ENCODE measurements at places on chromosomes 5 and 9.

GRCh38 chr9:6229619-6230018 lies 14.0 kb downstream of the IL33 start:
- no peak for DNase-seq

DNA sequence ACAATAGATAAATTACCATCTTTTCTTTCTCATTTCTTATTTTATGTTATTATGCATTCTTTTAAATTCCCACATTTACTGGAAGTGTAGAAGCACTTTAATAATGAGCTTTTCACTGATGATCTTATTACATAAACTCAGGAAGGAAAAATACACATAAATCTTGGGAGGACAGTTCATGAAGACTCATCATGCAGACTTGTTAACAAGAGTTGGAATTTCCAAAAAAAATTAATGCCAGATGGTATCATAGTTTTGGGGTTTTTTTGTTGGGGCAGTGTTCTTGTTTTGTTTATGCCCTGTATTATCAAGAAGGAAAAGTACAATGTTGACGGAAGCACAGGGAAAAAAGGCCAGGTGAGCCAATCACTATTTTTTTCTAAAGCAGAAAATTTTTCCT lies 35.1 kb downstream of the CEMIP2 start:
- DNase-seq = no peak

- DNase-seq = no peak
Measured at GRCh38 chr5:129082225-129083136, 12.1 kb upstream of the ISOC1 start.

DNA sequence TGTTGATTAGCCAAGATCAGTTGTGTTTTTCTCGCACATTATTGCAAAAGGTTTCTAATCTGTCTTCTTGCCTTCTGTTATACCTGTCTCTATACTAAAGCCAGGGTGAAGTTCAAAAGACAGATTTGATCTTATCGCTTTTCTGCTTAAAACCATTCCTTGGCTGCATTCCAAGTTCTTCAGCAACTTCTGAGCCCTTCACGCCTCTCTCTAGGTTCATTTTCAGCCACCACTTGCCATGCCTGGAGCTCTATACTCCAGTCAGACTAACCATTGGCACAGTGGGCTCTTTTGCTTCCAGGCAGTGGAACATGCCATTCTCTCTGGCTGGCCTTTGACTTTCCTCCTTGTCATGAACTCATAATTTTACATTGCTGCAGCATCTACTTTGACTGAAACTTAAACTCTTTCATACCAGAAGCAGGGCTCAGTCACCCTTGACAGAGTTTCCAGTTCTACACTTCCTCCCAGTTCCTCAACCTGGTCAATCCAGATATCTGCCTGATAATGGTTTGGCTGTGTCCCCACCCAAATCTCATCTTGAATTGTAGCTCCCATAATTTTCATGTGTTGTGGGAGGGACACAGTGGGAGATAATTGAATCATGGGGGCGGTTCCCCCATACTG lies 114.4 kb downstream of the SLC12A2 start:
- no peak for DNase-seq

- no peak for DNase-seq
Measured at GRCh38 chr9:132201139-132201538, 39.3 kb downstream of the NTNG2 start.

GRCh38 chr5:168772316-168772961 lies 193.3 kb upstream of the PANK3 start:
- DNase-seq = no peak

DNA sequence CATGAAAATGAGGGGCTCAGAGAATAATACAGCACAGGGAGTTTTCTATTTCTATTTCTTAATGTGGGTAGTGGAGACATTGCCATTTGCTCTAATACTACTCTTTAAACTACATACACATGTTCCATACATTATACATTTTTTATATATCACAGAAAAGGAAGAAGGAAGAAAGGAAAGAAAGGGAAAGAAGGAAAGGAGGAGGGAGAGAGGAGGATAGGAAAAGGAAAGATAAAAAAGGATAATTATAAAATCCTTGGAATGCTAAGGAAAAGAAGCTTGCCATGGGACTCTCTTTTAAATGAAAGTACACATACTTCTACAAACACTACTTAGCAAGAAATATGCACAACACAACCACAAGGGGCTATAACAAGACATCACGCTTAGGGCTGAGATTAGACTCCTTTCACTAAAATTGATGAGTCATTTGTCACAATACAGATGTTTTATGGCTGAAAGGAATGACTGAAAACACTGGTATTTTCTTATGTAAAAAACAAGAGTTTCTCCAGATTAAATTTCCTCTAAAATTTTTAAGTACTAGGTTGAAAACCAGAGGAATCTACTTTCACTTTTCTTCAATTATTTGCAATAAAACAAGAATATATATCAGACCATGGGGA lies 219.8 kb downstream of the ARL15 start:
- DNase-seq = no peak

GRCh38 chr5:124692324-124692723 lies 54.1 kb downstream of the ZNF608 start:
- no peak for DNase-seq

GRCh38 chr5:1672396-1672795 lies 127.2 kb downstream of the MRPL36 start:
- DNase-seq = no peak

DNA sequence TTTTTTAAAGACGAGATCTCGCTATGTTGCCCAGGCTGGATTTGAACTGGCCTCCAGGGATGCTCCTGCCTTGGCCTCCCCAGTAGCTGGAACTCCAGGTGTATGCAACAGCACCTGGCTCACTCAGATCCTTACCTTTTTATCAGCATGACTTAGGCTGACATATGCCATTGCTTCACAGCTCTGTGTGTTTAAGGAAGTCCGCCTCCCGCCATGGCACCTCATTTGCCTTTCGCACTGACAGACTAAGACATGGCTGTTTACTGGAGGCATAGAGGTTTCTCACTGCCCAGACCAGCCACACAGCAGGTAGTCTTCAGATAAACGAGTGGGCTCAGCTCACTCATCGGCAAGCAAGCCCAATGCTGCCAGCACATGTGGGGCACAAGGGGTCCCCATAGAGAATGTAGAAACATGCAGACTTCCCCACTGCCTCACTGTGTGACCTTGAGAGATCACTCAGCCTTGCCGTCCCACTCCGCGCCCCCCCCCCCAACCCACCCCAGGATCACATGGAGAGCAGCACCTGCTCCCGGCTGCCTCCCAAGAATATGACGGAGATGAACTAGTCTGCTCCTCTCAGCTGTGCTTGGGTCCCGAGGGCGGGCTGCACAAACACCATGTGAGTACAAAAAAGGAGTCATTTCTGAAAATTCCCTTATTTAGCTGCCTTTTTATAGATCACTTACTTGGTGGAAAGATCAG lies 62.8 kb downstream of the DCP2 start:
- DNase-seq = no peak

DNA sequence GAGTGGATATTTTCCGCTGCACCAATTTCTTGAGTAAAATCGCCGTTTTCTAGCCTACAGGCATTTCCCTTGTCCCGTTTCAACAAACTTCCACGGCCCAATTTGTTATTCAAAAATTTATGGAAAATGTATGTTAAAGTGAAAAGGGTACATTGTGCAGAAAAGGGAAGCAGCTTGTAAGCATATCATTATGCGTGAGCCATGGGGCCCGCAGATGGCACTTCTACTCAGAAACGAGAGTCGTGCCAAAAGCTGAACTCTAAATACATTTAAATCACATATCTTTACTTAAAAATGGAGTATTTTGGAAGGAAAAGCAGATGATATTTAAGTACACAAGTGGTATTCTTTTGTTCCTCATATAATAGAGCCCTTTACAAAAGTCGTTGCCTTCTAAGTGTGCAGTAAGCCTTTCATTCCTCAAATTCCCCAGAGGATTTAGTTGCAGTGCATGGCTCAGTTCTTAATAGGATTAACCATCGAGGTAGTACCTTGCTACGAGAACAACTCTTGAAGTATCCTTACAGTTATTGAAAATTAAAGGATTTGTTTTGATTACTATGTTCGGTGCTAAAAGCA lies 1227.2 kb upstream of the WWC1 start:
- no peak for DNase-seq

DNA sequence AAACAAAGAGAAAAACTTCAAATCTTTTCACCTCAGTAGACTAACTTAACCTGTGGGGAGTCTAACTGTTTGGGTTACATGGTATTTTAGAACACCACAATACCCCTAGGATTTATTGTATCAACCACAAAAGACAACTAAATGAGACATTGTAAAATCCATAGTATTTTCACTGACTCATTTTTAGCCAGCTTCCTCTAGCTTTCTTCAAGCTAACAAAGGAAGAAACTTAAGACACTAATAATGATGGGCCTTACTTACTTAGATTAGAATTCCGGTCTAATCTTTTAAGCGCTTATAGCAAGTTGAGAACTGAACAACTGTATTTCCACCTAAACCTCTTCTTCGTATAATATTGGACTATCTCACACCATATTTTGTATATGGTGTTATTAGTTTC lies 529.3 kb downstream of the DMRTA1 start:
- no peak for DNase-seq

- no peak for DNase-seq
Measured at GRCh38 chr9:9905736-9906135, 707.1 kb downstream of the PTPRD start.

Measured in frontal cortex (tissue), 4 donors.